T-helper 2 cell (primary cell): ENCODE measurements at places on chromosomes 6 and 20.

- no peak for DNase-seq
Observed at GRCh38 chr6:9938801-9939200, 476.1 kb downstream of the TFAP2A start.

- DNase-seq = no peak
Observed at GRCh38 chr20:48921883-48922820, 641 bp downstream of the ARFGEF2 start.

DNA sequence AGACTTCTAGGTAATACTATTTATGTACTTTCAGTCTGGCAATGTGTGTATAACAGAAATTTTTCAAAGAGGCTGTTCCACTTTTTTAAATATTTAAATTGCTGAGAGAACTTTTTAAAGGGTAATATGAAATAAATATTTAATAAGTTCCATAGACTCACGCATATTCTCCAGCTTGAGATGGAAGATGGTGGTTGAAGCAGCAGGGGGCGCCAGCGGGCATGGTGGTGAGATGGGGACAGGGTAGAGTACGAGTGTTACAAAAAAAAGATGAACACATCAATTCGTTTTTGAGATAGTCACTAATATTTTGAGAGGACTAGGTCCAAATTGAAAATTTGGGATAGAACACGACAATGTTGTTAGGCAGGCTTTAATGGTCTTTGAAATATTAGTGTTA, 68.4 kb downstream of the RSPO3 start:
- DNase-seq = peak; percentile 45

- no peak for DNase-seq
Observed at GRCh38 chr20:44702776-44703175, 12.4 kb upstream of the CCN5 start.

- no peak for DNase-seq
Observed at GRCh38 chr6:63795826-63796225, 160.2 kb downstream of the PHF3 start.

DNA sequence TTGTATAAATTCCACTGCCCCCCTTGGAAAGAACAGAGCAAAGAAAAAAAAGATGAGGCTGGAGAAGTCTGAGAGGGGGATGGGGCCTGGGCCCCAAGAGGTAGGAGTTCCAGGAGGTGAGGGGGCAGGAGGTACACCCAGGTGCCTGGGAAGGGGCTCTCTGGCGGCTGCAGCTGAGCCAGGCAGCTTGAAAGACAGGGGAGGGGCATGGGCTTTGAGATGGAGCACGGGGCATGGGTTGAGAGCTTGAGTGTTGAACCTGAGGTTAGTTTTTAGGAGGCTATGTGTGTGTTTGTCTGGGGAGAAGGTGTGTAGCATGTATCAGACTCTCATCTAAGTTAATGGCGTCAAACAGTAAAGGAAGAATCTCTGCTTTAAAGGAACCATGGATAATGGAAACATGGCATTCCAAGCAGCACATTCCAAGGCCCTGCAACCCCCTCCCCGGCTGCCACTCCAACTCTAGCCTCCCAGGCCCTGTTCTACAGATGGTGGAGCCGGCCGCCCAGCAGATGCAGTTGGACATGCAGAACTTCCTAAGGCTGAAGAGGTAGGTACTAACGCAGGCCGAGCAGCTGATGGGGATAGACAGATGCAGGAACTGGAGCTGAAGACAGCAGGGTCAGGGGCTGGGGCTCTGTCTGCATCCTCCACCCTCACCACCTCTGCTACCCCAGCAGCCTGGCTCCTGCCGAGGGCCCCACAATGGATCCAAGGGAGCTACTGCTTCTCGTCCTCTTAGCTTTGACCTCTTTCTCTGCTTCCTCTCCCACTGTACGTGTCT, 42.1 kb downstream of the MDFI start:
- DNase-seq = no peak

GRCh38 chr6:18496462-18496861, 109.3 kb downstream of the RNF144B start:
- DNase-seq = no peak

DNA sequence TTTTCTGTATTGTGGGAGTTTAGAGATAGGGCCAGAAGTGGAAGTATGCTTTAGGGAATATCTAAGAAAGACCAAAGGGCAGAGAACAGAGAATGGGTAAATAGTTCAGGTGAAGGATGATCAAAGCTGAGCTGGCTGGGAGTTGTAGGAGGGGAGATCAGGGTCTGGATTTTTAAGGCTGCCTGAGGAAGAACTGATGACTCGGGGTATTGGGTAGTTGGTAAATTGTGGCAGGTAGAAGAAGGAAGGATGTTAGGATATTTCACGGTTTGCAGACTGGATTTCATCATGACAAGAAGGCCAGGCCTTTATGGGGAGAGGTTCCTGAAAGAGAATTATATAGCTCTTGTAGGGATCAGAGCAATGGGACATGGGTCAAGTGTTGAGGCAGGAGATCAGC, 492.9 kb downstream of the UTRN start:
- no peak for DNase-seq

DNA sequence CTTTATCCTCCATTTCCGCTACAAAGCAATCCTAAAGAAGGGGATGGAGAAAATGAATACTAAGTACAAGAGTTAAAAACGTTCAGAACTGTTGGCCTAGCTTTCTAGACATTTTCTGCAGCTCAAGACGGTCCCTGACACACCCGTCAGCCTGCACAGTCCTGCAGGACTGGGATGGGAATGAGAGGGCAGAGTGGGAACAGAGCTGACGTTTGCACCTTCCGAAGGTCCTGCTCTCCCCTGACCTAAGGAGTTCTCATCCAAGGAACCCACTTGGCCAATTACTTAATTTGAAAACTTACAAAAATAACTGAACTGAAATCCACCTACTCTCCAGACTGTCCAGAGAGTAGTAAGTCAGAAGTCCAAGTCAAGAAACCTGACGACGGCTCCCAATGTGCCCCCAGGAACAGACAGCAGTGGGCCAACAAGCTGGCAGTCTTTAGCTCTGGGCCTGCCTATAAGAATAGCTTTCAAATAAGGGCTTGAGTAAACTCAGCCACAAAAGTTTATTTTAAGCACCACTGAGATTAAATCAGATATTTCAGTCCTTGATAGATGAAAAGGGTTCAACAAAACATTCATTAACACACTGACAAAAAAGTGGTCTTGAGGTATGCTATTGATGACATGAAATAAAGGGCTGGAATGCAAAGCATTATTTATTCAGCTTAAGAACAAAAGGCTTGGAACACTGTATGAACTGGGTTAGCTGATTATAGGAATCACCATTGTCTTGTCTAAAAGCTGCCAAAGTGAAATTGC, 76.8 kb downstream of the CNKSR3 start:
- DNase-seq = no peak

DNA sequence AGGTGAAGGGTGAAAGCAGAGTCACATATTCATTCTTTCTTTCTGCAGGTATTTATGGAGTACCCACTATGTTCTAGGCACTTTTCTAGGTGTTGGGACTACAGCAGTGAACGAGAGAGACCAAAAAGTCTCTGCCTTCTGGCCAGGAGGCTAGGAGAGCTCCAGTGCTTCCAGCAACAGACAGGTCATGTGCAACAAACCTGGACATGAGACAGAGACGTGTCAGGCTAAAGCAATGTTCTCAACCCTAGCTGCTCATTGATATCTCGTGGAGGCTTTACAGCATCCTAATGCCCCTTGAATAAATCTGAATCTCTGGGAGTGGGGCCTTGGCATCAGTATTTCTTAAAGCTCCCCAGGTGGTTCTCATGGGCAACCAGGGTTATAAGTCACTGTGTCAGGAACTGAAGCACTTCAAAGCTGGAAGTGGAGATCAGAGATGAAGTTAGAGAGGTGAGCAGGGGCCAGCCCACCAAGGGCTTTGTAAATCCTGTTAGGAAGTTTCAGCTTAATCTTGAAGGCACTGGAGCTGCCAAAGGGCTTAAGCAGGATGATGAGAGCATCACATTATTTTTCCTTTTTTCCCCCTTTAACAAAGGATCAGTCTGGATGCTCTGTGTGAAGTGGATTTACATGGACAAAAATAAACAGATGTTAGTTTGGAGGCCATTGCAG, 13.0 kb upstream of the TBCC start:
- DNase-seq = no peak

- DNase-seq = no peak
Observed at GRCh38 chr6:126720304-126720703, 380.4 kb downstream of the CENPW start.

DNA sequence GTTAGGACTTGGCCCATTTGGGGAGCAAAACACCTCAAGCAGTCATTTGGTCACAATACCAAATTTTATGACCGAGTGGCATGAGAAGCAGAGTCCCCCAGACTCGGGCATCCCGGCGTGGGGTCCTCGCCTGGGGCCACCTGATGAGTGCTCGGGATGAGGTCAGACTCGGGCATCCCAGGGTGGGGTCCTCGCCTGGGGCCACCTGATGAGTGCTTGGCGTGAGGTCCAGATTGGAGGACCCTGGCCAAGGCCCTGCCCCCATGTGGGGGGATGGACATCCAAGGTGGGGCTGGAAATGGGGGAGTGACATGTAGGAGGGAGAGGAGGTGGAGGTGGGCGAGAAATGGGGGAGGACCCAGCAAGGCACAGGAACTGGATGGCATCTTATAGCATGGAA, 56.1 kb upstream of the CST7 start:
- no peak for DNase-seq

- DNase-seq = no peak
Observed at GRCh38 chr6:26524722-26525370, 13.3 kb upstream of the HMGN4 start.

GRCh38 chr6:144999127-144999526, 714.0 kb downstream of the UTRN start:
- no peak for DNase-seq

- DNase-seq = peak; percentile 92
Observed at GRCh38 chr6:137389150-137389704, 105.0 kb downstream of the OLIG3 start.

DNA sequence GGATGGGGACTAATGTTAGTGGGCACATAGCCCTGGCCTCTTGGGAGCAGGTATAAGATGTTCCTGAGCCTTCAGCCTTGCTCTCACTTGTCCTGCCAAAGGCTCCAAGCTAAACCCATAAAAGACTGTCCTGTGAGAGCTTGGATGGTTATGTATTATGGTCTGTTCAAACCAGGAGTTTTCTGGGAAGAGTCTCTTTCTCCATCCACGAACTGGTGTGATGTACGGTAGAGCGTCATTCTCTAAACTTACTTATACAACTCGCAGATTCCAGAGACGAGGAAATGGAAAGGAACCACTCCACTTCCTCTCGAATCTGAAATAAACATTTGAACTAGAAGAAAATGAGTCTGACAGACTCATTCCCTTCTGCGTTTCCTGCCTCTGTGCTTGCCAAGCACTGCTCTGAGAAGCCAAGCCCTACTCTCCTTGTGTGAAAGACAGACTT, 5.3 kb downstream of the SOBP start:
- no peak for DNase-seq

DNA sequence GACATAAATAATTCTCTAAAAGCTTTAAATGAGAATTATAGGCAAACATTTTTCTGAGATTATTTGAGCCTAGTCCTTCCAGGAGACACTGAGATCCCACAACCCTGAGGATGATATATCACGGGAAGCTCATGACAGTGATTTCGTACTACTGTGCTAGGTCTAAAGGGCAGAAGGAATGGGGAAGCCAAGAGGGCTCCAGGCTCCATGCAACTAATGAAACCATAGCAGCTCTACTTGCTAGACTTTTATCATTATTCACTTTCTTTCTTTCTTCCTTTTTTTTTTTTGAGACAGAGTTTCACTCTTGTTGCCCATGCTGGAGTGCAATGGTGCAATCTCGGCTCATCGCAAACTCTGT, 57.3 kb upstream of the SGK1 start:
- DNase-seq = no peak

- no peak for DNase-seq
Observed at GRCh38 chr6:123668063-123668462, 31.3 kb upstream of the TRDN start.

GRCh38 chr20:14761903-14762302, 424.5 kb upstream of the FLRT3 start:
- no peak for DNase-seq

GRCh38 chr6:158718461-158719046, 68.7 kb downstream of the SYTL3 start:
- DNase-seq = no peak

DNA sequence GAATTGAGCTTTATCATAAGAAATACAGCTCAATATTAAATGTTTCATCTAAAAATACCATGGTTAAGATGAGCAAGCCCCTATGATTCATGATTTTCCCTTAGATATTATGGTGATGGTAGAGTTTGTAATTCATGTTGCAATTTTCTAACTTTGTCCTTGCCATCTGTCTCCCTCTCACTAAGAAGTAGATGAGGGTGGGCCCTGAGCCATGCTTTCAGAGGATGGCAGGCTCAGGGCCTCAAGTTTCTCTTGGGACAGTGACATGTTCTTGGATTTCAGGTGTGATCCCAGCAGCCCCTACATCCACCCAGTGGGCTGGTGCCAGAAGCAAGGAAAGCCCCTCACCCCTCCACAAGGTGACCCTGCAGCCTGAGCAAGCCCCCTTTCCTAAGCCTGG, 25.6 kb downstream of the L3MBTL1 start:
- DNase-seq = no peak
